ENCODE measurements at places on chromosomes 6 and 20. TPM values are rescaled to one million over a fixed set of nuclear protein-coding genes. Genes with fewer than 3 reads are reported as not detected.

FLRT3 gene
- 2.6 TPM for total RNA-seq

GRCh38 chr6:89066940-89067646 lies 13.5 kb upstream of the PNRC1 start:
- H3K4me3 ChIP-seq = no peak overlapping the region
- H3K36me3 ChIP-seq = no peaks in the 10 kb centered on the region
- no peak overlapping the region for H3K27ac ChIP-seq

DNA sequence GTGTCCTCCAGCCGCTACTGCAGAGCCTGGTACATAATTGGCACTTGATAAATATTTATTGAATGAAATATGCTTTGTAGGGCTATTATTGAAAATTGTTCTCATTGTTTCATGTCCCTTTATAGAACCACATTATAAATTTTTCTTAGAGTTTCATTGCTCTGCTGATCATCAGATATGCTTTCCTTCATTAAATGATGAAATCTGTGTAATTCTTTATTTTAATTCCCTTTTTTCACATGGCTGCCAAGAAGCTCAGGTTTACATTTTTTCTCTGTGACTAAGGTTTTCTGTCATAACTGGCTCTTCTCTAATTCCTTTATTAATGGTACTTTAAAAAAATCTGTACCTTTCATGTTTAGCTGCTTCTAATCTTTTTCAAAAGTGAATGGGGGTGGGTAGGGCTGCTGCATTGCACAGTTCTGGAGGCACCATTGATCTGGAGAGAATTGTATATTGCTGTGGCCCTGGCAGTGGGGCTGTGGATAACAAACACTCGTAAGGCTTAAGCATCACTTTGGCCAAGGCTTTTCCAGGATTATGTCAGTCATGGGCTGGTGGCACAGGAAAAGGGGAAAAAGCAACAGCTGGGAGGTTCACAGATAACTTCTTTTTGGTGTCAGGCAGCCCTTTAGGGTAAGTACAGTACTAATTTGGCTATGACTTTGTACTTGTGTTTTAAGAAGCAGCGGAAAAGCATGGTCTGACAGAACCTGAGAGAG lies 43.8 kb downstream of the ARFGEF2 start:
- no peak overlapping the region for H3K4me3 ChIP-seq
- H3K27me3 ChIP-seq = no peaks in the 10 kb centered on the region
- H3K36me3 ChIP-seq = peaks cover 50% of the 10 kb centered on the region
- no peak overlapping the region for H3K27ac ChIP-seq

GRCh38 chr6:50819466-50819903 lies 814 bp downstream of the TFAP2B start:
- H3K27me3 ChIP-seq = peaks cover 28% of the 10 kb centered on the region
- H3K36me3 ChIP-seq = no peaks in the 10 kb centered on the region
- no peak for DNase-seq
- no peak overlapping the region for H3K4me3 ChIP-seq

- H3K4me3 ChIP-seq = no peak overlapping the region
- no peaks in the 10 kb centered on the region for H3K36me3 ChIP-seq
- no peak overlapping the region for H3K27ac ChIP-seq
- H3K4me1 ChIP-seq = peaks cover 4% of the 10 kb centered on the region
- DNase-seq = no peak
These were observed 28.9 kb upstream of the FAM83D start for GRCh38 chr20:38897267-38897666.

GRCh38 chr20:2871111-2871465 lies 2.2 kb upstream of the PTPRA start:
- peaks cover 44% of the 10 kb centered on the region for H3K4me1 ChIP-seq
- peak overlapping the region; percentile 57 for H3K27ac ChIP-seq
- no peak overlapping the region for H3K4me3 ChIP-seq
- DNase-seq = no peak
- H3K27me3 ChIP-seq = no peaks in the 10 kb centered on the region
- no peaks in the 10 kb centered on the region for H3K36me3 ChIP-seq

DNA sequence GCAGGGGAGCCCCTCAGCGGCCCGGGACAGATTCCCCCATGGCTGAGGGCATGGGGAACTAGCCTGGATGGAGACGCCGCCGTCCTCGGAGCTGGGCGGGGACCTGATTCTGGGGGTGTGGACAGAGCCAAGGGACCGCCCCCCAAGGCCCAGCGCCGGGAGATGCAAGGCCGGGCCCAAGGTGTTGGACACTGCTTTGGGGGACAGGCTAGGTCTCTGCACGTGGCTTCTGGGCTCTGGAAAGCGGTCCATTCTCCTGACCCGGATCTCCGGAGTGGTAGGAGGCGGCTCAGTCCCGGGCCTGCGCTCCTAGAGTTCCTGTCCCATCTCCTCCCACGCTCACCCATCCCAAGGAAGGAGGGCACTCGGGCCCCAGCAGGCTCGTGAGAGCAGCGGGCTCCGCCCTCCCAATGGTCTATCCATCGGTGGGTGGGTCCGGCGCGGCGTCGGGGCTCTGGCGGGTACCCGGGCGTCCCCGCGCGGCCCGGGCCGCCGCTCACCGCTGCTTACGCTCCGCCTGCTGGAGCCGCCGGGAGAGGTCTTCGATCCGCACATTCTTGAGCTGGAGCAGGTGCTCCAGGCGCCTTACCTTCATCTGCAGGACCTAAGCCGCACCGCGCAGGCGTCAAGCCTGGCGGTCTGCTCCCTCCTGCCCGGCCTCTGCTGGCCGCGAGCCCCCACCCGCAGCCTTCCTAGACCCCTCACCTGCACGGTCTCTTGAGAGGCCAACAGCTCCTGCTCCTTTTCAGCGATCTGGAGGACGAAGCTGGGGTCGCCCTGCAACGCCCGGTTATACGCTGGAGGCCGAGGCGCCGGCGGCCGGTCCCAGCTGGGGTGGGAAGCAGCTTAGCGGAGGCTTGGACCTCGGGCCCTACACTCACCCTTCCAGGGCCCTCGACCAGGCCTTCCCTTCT lies 3.3 kb downstream of the SPEF1 start:
- peak overlapping the region; percentile 45 for H3K4me3 ChIP-seq
- H3K4me1 ChIP-seq = peaks cover 7% of the 10 kb centered on the region
- DNase-seq = peak; percentile 24
- H3K36me3 ChIP-seq = no peaks in the 10 kb centered on the region
- no peak overlapping the region for H3K27ac ChIP-seq
